ENCODE measurements at places on chromosomes 11 and 22. TPM values are rescaled to one million over a fixed set of nuclear protein-coding genes. Genes with fewer than 3 reads are reported as not detected.

The ADM gene
- 103 TPM for total RNA-seq

The IRAG1 gene
- total RNA-seq: 17.6 TPM

The OPCML gene
- total RNA-seq: 0.82 TPM

The NELL1 gene
- total RNA-seq: not detected

The SLC17A6 gene
- total RNA-seq: not detected

The PICALM gene
- 318 TPM for total RNA-seq

The GAB2 gene
- total RNA-seq: 13.7 TPM

- DNase-seq: no peak
Measured at GRCh38 chr11:6604790-6605189, 1.2 kb downstream of the ILK start.

DNA sequence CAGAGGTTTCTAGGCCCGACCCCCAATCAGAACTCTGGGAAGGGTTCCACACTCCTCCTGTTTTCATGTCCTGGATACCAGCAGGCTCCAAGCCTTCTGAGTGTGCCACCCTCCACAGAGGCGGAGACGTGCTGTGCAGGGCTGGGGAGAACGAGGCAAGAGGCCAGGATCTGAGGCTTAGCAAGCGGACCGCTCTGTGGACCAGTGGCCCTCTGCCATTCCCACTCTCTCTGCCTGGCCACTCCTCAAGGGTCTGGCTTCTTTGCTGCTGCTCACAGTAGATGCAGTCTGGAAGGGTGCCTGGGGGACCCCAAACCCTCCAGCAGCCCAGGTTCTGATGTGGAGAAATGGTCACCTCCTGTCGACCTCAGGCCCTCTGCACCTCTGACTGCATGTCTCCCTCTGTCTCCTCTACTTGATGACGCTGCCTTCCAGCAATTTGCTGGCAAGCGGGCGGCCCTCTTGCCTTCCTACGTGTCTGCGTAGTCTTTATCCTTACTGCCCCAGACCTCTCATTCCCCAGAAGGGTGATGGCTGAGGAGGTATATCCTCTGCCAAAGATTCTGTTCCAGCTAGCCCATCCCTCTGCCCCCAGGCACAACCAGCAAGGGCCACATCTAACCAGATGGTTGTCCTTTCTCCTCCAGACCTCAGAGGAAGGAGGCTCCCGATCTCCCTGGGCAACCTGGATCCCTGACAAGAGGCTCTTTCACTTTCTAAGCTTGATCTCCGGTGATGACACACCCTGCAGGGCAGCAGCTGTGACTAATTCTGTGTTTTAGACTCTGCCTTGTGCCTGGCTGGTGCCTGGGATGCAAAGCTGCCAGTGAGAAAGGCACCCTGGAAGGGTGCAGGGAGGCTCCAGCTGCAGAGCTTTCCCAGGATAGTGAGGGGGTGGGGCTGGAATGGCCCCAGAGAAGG lies 87.3 kb downstream of the NAT10 start:
- peak; percentile 97 for DNase-seq

- DNase-seq: no peak
Measured at GRCh38 chr11:57499983-57500461, 15.5 kb downstream of the SLC43A1 start.

- no peak for DNase-seq
Measured at GRCh38 chr11:116272181-116272789, 500.5 kb downstream of the BUD13 start.

DNA sequence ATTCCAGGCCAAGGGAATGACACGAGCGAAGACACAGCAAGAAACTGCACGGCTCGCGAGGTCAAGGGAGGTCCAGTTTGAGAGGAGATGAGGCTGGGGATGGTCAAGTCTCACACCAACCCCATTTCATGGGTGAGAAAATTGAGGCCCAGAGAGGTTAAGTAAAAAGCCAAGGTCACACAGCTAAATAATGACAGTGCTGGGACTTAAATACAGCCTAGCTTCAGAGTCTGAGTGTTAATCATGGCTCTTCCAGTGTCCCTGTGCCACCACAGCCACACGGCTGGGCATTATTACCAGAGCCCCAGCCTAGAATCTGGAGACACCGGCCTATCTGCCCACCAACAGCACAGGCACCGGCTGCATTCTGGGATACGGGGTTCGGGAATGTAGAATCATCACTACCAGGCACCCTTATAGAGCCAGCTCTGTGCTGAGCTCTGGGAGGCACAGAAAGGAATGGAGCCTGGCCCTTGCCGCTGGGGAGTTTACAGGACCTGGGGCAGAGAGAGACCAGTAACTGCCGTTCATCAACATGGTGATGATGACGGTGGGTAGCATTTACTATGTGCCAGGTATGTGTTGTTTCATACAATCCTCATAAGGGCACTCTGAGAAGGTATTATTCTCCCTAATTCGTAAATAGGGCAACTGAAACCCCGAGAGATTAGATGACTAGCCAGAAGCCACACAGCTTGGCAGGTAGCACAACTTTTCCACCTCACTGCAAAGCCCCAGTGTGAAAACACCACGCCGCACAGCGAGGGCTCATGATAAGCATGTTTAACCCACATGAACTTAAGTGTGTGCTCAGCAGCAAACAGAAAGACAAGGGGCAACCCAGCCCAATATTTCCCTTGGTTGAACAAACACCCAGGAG lies 51.8 kb downstream of the CD6 start:
- no peak for DNase-seq

DNA sequence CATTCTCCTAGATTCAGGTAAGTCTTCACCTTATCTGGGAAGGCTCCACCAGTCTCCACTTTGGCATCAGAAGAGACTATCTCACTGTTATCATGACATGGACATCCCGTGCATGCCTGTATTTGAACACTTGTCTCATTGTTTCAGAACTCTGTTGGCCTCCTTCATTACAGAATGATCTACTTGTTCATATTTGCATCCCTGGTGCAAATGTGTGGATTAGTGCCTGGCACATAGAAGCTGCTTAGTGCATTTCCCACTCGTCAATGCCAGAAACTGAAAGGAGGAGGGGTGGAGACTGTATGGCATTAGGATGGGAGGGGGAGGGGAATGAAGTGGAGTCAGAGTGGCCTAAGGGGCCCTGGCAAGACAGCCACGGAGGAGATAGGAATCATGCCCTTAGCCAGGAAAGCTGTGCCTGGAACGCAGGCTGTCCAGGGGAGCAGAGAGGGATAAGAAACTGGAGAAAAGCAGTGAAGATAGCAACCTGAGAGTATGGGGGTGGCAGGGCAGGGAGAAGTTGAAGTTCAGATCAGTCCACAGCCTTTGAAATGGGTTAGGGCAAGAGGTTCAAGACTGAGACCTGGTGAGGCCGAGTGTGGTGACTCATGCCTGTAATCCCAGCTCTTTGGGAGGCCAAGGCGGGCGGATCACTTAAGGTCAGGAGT lies 53.8 kb upstream of the CAPRIN1 start:
- peak; percentile 25 for DNase-seq

All from fibroblast of the aortic adventitia (primary cell).